ENCODE measurements at places on chromosomes 12 and 14.

DNA sequence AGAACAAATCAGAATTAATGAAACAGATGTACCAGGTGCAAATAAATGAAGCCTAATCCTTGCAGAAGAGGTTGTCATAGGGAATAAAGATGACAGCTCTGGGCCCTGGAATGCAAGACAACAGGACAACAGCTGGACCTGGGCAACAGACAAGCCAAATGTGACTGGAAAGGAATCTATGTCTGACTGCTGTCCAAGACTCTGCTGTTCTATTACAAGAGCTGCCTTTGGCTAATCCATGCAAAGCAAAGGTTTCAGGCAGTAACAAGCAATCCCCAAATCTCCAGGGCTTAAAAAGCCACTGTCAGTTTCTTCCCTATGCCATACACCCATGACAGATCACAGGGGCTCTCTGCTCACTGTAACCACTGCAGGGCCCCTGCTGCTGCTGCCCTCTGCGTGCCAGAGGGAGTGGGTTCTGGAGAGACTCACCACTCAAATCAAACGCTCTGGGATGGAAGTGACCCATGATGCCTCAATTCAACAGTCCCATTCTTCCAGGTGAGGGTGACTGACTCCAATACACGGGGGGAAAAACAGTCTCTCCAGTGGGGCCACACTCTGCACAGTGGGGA is 218.9 kb upstream of the SFSWAP start:
- DNase-seq, result no peak

DNA sequence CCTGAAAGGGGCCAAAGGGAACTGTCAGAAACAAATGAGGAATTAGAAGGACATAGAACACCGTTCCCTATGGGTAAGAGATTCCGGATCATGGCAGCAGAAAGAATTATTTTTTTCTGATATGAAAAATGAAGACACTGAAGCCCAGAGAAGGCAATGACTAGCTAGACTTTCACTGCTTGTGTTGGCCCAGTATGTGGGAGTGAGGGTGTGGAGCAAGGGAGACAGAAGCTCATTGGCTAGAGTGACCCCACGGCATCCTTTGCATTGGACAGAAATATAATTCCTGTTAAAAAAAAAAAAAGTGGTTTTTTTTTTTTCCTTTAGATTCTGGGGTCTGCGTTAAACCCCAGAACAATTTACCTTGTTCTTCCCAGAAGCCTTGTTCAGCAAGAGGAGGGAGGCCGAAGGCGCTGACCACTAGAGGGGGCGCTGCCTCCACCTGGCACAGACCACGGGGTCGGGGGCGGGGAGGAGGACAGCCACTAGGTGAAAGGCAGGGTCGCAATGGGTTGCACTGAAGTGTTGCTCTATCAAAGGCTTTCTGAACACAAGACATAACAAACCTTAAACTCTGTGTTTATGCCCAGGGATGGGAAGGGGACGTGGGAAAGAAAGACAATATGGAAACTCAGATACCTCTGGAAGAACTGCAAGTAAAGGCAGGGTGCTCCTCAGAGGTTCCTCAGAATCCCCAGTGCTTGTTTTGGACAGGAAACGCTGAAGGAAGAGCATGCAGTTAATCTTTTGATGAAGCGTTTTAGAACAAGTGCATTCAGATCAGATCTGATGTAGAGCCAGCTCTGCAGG is 156.8 kb downstream of the KCNA5 start:
- DNase-seq, result no peak

DNA sequence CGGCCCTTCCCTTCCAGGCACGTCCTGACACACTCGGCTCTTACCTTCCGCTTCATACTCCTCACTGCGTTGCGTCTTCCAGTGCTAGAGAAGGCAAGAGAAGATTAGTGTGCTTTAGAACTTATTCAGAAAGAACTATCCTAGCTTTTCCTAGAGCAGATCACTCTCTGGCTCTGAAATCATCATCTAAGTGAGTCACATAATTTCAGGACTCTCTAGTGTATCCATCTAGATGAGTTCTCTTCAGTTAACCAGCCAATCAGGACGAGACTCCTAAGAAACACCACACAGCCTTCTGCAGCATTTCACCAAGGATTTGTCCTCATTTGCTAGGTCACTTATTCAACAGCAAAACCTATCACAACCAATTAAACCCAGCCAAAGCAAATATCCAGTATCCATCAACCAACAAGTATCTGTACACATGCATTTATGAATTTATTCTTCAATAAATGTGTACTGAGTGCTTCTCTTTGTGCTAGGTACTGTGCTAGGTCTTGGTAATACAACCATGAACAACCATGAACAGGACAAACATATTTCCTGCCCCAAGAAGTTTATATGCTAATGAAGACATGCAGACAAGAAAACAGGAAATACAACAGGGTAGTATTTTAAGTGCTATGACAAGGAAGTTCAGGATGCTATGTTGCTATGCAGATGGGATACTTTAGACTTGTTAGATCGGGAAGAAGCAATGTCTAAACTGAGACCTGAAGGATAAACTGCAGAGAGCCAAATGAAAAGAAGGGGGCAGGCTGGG is 52.1 kb downstream of the NIN start:
- no peak for DNase-seq

DNA sequence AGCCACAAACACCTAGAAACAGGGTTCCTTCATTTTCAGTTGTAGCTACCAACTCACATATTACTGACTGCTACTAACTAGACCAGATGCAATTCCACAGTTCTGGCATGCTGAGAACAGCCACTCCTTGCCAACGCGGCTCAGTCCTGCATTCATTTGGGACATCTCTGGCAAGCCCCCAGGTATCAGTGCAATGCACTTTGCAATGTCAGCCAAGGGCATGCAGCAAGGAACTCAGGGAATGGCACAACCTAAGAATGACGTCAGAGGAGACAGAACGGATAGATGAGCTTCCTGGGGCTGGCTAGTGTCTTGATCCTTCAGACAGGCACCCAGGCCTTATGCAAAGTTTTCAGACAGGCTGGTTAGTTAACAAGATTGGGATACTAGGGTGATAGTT is 29.6 kb downstream of the MAP3K9 start:
- DNase-seq, result no peak

- DNase-seq, result no peak
Observed at GRCh38 chr14:75487155-75487671, 35.1 kb upstream of the BATF start.

DNA sequence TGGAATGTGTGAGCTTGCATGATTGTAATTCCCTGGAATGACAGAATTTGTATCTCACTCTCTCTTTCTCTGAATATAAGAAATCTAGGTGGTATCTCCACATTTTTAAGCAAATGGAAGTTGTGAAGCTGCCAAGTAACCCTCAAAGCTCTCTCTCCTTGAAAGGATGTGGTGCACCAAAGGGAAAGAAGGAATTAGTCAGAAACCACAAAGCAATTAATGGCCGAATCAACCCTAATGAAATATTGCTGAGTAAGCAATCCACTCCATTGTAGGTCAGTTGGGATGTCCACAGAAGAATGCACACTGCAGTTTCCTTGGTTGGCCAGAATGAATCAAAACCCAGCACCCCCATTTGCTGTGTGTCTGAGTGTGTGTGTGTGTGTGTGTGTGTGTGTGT is 153.5 kb downstream of the KCNA5 start:
- DNase-seq, result no peak

DNA sequence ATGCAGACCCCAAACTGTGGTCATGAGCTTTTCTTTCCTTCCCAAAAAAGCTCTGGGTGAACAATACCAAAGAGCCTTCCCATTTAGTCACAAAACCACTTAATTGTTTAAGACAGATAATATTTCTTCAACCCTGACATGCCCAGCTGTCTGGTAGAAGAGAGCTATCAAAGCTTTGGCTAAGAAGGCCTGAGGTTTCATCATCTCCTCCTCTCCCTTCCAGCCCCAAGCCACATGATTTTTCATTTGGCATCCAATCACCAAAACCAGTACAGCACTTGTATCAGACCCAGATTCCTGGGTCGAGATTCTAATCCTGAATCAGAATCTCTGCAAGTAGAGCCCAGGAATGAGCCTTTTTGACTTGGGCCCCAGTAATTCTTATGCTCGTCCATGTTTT is 199.6 kb upstream of the TMEM260 start:
- no peak for DNase-seq

- DNase-seq, result no peak
Observed at GRCh38 chr12:86249276-86249675, 6.9 kb downstream of the MGAT4C start.

DNA sequence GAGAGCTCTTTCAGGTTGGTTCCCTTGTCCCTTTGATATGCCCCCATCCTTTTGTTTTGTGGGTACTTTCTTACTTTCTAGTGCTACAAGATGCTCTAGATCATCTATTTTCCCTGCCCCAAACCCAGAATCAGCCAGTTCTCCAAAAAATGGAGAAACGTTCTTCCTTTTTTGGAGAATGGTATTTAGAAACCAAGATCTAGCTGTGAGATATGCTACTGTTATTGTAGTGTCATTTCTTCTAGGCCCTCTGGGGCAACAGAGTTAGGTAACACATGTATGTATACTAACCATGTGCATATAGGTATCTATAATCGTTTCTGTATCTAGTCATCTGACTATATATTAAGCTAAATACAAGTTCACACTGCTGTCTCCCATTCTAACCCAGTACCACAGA is 6.9 kb upstream of the IGFBP6 start:
- no peak for DNase-seq

DNA sequence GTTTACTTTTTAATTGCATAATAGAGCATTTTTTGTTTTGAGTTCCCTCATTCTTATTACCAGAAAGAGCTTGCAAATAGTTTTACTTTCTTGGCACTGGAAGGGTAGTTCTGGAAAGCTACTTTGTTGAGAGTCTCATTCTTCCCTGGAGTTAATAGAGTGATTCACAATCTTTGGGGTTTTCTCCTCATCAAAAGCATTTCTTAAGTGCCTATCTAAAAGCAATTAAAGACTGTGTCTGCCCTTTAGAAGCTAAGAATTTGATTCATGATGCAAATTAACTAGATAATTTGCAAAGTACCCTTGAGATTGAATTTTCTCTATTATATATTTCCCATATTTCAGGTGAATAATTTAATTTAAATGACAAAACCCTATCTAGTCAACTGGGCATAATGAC is 8.1 kb upstream of the BMAL2 start:
- DNase-seq, result no peak

GRCh38 chr14:99412117-99413061 is 68.3 kb downstream of the SETD3 start:
- no peak for DNase-seq

GRCh38 chr14:23513005-23513817 is 38.4 kb downstream of the ZFHX2 start:
- DNase-seq, result no peak

DNA sequence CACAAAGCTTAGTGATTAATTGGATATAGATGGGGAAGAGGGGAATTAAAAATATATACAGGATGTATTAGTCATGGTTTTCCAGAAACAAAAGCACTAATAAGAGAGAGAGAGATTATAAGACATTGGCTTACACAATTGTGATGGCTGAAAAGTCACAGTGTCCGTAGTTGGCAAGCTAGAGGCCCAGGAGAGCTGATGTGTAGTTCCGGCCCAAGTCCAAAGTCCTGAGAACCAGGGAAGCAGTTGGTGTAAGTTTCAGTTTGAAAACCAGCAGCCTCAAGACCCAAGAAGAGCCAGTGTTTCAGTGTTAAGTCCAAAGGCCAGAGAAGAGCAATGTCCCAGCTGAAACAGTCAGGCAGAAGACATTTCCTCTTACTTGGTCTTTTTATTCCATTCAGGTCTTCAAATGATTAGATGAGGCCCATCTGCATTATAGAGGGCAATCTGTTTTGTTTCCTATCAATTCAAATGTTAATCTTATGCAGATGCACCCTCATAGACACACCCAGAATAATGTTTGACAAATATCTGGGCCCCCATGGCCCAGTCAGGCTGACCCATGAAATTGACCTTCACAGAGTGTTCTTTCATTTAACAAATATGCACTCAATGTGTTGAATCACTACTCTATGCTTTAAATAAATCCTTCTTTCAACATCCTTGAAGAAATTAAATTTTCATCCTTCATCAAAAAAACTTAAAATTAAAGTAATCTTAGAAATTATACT is 67.2 kb upstream of the DIO2 start:
- no peak for DNase-seq

- DNase-seq, result no peak
Observed at GRCh38 chr14:69665631-69666030, 54.2 kb downstream of the SUSD6 start.

DNA sequence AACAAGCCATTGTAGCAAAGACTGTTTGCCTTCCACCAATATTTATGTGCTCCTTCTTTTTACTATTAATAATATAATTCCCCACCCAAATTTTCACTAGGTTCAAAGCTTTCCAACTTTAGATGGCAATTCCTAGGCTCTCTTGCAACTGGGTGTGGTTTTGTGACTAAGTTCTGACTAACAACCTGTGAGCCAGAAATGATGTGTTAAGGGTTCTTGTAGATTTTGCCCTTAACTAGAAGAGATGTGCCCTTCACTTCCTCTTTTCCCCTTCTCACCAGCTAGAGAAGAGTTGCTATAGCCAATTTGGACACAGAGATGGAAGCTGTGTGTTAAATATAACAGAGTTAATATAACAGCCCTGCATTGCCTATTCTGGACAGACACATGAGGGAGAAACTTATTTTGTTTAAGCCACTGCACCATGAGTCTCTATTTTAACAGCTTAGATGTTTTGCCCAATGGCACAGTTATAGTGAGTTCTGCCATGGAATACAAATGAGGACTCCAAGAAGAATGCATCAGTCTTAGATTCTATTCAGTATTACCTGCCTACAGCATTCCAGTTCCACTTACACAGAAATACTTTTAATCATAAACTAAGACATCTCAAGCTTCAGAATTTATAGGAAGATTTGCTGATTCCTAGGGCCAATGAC is 216.2 kb downstream of the DUSP6 start:
- DNase-seq, result no peak

DNA sequence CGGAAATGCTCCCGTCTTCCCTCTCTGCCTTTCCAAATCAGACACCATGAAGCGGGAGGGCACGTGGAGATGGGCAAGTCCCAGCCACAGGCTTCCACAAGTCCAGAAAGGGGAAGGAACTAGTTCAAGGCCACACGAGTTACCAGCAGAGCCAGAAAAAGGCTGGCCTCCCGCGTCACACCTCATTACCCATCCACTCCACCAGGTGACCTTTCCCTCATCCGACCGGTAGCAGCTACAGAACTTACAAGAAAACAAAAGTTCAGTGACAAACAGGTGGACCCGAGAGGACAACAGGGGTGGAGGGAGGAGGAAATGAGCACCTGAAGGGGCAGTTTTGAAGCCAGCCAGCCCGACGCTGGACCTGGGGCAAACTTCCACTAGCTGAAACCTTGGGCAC is 46.9 kb downstream of the CHGA start:
- no peak for DNase-seq

DNA sequence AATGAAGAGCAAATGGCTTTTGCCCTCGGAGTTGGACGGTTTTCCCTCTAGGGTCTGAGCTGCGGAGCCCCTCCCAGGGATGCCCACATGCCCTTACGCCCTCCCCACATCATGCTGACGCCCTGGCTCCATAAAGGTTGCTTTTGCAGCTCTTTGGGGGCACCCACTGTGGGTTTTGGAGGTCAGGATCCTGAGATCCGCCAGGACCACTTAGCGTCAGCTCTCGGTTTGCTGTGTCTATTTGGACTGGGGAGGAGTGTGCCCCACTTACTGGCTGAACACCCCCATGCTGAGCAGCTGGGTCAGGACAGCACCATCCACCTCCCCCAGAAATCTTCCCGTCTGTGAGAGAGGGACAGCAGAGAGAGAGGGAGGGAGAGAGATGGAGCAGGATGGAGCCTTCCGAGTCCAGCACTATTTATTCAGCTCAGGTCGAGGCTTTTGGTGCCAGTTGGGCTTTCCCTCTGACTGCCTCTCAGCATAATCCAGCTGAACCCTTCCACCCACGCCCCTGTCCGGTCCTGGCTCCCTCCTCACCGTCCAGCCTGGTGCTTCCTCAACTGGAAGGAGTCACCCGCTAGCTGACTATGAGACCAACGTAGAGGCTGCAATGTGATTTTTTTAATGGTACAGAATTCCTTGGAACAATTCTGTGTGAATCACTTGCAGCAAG is 18.9 kb upstream of the LRTM2 start:
- DNase-seq, result no peak

Data from activated CD4-positive, CD25-positive, alpha-beta regulatory T cell (primary cell).